ENCODE measurements at places on chromosomes 12 and 14.

DNA sequence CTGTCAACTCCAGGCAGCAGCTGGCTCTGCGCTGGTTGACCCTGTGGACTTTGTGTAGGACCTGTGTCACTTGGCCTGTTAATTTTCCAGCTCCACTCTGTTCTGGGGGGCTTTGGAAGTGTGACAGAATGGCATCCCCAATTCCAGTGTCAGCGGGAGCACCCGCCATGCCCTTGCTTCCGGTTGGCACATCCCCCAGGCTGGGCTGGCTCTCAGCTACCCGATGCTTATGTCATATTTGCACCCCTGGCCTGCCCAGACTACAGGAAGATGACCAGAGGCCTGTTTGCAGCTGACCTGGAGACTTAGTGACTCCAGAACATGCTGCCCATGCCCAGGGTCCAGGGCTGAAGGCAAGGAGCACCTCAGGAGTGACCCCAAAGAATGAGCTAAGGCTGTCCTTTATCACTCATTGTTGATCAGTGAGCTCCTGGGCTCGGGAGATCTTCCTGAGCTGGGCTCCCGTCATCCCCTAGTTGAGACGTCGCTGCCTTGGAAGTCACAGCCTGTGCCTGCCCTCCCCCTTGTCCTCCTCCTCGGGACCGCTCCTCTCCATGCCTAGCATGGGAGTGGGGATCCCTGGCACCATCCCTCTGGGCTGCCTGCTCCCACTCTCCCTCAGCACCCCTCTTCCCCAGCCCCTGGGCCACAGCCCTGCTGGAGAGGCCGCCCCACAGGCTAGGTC, 163.4 kb upstream of the RTL1 start:
- DNase-seq, result no peak

DNA sequence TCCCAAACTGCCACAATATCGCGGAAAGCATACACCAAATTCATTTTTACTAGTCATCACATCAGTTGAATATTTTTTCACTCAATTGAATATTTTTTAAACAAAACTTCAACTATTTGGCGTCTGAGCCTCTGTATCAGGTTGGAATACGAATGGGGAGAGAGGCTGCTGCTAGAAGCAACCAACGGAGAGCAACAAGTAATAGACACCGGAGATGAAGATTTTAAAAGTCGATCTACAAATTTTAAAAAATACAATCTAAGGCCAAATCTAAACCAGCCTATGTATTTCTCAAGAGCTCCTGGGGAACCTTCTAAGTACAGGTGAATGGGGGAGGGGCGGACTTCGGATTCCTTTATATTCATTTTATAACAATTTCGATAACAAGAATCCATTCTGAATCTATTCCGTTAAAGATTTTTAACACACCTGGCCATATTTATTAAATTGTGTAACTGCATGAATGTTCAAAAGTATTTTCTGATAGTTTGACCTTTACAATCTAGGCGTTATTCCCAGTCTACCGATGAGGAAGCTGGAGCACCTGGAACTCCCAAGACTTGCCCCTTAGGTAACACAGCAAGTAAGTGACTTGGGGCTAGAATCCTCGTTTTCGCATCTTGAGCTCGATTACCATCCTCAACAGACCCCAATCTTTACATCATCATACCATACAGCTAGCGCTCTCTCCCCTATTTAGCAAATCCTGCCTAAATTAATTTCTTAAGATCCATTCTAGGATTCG, 1.2 kb downstream of the GNPNAT1 start:
- no peak for DNase-seq

- DNase-seq, result no peak
These were observed 7.1 kb downstream of the ASB2 start for GRCh38 chr14:93969082-93969828.

- DNase-seq, result no peak
These were observed 23.0 kb upstream of the GPR132 start for GRCh38 chr14:105087963-105088811.

DNA sequence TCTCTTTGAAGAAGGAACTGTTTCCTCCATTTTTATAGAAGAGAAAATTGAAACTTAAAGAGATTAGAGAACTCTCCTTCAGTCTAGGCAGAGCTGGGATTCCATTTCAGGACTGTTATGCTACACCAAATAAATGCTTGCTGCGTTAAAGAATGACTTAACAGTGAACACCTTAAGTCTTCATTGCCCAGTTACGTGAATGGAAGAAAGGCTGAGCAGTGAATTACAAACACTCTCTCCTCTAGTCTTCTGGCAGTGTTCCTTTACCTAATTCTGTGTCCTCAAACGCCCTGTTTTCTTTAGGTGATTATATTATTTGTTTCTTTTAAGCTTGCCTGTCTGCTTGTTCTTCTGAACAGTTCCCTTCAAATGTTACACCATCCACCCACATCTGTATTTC, 59.7 kb downstream of the RCOR1 start:
- DNase-seq, result no peak

DNA sequence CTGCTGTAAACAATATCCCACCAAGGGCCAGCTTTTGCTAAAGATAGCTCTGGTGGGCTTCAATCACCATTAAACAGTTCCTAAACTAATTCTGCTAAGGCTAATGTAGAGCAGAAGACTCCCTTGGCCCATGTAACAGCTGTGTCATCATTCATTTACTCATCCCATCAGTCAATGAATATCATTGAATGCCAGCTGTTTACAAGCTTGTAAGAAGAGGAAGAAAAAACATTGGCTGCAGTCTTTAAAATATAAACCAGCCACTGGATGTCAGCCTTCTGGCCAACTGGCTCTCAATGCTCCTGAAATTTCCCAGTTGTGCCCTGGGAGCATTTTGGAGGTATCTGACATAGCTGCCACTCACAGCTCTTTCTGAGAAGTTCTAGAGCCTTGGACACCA, 18.0 kb upstream of the MAP3K9 start:
- DNase-seq, result no peak

DNA sequence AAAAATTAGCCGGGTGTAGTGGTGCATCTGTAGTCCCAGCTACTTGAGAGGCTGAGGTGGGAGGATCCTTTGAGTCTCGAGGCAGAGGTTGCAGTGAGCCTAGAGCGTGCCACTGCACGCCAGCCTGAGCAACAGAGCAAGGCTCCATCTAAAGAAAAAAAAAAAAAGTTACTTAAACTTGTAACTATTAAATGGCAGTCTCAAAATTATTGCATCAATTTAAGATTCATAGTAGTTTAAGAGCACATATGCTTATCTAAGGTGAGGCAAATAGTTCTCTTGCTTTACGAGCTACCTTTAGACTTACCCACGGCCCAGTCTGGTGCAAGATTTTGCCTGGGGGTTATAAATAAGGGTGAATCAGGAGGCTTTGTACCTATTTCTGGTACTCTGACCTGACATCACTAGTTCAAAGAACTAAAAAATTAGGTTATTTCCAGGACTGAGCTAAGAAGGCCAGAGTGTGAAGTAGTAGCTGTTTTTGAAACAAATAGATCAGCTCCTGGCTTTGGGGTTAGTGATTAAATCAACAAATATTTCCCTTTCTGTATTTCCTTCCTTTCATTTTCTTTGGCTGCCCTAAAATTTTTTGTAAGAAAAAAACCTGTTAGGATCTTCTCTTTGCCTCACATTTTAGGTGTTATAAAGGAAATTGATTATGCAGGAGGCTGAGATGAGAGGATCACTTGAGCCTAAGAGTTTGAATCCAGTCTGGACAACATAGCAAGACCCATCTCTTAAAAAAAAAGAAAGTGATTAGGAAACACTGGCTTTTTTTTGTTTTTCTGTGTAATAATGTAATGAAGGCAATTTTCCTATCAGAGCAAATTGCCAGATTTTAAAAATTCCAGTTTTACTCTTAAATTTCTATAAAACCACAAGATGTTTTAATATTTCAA, 3.6 kb downstream of the MGAT2 start:
- peak; percentile 75 for DNase-seq

GRCh38 chr12:19904819-19905218, 463.5 kb upstream of the PDE3A start:
- no peak for DNase-seq

GRCh38 chr14:50531595-50532501, 521 bp downstream of the MAP4K5 start:
- DNase-seq, result peak; percentile 52

GRCh38 chr12:230925-231671, 17.1 kb upstream of the SLC6A12 start:
- no peak for DNase-seq

GRCh38 chr14:32980902-32981501, 42.3 kb downstream of the NPAS3 start:
- no peak for DNase-seq

DNA sequence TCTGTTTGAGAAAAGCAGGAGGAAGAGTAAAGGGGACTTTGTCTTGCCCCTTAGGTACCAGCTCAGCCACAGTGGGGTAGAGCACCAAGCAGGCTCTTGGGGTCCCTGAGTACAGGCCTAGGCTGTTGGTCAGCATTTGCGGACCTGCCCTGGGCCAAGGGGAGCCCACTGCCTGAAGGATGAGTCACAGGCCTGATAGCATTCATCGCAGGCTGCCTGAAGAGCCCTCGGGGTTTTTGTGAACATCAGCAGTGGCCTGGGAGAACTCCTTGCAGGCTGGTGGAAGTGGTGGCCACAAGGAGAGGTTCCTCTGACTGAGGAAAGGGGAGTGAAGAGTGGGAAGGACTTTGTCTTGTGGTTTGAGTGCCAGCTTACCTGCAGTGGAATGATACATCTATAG, 25.0 kb upstream of the P2RX7 start:
- DNase-seq, result no peak

DNA sequence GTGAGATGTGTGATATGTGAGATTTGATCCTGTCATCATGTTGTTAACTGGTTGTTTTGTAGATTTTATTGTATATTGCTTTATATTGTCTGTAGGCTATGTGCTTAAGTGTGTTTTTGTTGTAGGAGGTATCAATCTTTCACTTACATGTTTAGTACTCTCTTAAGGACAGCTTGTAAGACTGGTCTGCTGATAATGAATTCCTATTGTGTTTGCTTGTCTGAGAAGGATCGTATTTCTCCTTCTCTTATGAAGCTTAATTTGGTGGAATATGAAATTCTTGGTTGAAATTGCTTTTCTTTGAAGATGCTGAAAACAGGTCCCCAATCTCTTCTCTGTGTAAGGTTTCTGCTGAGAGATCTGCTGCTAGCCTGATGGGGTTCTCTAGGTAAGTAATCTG, 94.5 kb upstream of the ARHGAP5 start:
- no peak for DNase-seq

- no peak for DNase-seq
These were observed 2.6 kb downstream of the BMP4 start for GRCh38 chr14:53953828-53954550.

- no peak for DNase-seq
These were observed 93.9 kb downstream of the PLBD1 start for GRCh38 chr12:14473707-14474287.

DNA sequence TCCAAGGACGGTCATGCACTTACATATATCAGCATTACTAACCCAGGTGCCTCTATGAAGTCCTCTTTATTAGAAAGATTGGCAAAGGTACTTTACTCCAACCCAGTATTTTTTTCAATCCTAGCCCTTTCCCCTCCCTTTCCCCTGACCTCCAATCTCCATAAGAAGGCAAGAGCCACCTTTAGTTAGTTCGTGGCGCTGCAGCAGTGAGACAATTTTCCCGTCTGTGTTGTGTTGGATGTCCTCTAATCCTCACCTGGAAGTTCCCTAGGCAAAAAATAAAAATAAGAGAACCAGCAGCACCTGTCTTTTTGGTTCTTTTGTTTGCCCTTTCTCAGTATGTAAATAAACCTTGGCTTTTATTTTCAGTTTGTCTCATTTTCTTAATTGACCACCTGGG, 439.6 kb upstream of the LRFN5 start:
- DNase-seq, result no peak

DNA sequence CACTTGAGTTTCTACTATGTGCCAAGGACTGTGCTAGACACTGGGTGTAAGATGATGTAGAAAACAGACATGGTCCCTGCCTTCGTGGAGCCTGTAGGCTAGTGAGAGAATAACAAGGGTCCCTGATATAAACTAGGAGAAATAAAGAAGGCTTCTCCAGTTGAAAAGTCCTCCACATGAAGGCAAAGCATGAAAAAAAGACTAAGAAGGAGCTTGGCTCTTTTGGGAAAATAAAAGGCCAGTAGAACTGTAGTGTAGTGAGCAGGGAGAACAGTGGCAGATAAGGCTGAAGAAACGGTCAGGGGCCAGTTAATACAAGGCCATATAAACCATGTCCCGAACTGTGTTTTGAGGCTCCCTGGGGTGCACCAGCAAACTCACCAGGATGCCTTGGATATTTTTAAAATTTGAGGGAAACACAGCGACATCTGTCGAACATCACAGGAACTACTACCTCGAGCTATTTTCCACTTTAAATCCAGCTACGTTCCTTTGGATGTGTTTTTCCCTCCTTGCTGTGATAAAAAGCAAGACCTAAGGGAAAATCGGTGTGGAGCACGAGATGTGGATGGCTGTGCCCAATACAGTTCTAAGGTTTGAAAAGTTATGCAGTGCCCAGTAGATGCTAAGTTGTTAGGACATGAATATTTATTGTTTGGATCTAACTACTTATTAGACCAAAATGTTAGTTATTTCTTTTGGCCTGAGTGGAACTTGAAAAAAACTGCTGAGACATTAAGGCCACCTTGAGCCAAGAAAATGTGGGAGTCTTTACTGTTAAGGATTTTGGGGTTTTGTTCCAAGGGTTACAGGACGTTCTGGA, 8.5 kb upstream of the CFL2 start:
- peak; percentile 42 for DNase-seq

DNA sequence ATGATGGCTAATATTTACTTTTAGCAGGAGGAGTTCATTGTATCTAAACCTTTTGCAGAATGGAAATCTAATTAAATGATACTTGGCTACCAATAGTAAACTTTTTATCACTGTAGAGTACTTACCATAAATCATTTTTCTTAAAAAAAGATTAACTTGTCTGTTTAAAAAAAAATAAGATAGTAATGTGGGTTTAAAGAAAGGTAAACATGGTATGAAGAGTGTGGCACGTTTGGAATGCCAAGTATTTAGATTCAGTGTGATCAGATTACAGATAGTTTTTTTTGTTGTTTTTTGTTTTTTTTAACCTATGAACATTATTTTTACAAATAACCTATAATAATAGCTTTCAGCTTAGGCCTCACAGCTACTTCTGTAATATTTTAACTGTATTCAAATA, 25.8 kb downstream of the KTN1 start:
- no peak for DNase-seq
